Lung microvascular endothelial cell (primary cell): ENCODE measurements at places on chromosomes 4 and X. TPM values are rescaled to one million over a fixed set of nuclear protein-coding genes. Genes with fewer than 3 reads are reported as not detected.

The XKRX gene
- total RNA-seq, result under 0.01 TPM in 2 replicates

DNA sequence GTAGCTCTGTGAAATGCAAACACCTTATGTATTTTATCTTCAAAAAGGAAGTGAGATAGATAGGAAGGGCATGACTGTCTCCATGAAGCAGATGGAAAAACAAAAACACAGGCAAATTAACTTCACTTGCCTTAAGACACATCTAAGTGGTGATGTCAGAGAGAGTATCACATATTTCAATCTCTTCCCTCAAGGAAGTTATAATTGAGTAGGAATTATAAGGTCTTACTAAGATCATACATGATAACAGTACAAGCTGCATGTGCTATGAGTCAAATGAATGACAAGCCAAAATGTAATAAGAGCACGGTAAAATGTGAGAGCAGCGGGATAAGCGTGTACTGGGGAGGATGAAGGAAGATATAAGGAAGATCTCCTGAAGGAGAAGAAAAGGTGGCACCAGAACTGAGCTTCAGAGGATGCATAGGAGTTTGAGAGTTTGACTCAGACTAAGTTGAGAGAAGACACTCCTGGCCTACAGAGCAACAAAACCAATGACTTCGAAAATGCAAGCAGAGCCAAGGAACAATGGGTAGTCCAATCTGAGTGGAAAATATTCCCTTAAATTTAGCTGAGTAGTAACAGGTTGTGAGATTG is 43.3 kb upstream of the GALNT7 start:
- peak; percentile 22 for DNase-seq

The NSUN7 gene
- not detected in 2 replicates for total RNA-seq

The HHIP gene
- 59.1 and 154 TPM in 2 replicates for total RNA-seq

The SRPX2 gene
- 8.1 and 8.3 TPM in 2 replicates for total RNA-seq

The RPL9 gene
- total RNA-seq, result 2,228 and 2,588 TPM in 2 replicates

GRCh38 chrX:55546956-55547355 is 57.3 kb upstream of the USP51 start:
- peak; percentile 76 for DNase-seq

The MAGEA2B gene
- total RNA-seq, result not detected in 2 replicates

DNA sequence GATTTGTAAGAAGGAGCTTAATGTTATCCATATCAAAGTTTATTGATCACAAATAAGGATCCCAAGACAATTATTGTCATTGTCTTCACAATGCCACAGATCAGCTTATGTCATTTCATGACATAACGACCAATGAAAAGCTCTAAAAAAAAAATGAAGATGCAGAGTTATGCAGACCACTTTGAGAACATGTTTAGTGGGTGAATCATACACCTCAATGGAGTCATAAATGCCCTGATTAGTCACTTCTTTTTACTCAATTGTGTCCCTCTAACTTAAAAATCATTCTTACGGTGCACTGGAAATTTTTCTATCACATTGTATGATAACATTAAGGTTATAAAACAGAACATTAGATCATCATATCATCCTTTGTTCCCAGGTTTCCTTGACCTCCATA is 87.6 kb upstream of the GABRG1 start:
- DNase-seq, result no peak

- DNase-seq, result no peak
These were observed 140.5 kb downstream of the PACRGL start for GRCh38 chr4:20840648-20841190.

DNA sequence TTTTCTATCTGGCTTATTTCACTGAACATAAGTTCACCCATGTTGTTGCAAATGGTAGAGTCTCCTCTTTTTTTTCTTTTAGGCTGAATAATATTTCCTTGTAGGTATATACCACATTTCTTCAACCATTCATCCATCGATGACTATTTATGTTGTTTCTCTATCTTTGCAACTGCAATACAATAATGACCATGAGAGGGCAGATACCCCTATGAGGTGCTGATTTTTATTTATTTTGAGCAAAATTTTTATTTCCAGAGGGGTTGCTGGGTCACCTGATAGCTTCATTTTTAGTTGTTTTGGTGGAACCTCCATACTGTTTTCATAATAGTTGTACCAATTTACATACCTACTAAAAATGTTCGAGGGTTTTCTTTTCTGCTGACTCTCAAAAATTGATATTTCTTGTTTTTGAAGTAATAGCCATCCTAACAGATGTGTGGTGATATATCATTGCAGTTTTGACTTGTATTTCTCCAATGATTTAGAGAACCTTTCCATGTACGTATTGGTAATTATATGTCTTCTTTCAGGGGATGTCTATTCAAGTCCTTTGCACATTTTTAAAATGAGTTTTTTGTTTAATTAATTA is 1697.0 kb downstream of the PCDH7 start:
- no peak for DNase-seq

The PRPS2 gene
- 9.9 and 12.6 TPM in 2 replicates for total RNA-seq

DNA sequence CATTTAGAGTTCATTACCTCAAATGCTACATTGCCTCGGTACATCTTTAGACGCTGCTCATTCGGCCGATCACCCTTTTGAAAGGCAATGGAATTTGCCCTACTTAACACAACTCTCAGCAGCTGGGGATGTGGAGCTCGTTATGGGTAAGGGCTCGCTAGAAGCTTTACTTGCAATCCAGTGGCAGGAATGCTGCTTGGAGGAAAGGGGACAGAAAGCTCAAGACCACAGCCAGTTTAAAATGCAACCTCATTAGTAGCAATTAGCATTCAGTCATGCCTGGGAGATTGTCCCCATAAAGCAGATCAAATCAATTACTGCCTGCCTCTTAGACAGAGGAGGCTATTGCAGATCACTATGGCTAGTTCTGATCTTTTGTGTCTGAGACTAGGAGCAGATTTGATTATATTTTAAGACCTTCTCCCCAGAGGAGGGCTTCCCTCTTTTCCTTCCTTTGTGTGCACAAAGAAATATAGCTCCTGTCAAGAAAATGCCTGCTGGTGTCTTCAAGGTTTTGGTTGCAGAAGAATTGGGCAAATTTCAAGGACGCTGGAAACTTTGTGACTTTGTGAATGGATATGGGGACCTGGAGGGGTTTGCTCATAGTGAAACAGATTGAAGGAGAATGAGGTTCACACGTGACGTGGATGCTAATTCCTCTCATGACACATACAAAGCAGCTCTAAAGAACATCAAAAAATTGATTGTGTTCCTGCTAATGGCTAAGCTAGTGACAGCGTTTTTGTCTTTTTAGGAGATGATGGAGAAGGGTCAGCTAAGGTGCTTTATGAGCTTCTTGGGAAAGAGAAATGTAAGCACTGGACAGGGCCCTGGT is 237.5 kb upstream of the GLRA2 start:
- no peak for DNase-seq

DNA sequence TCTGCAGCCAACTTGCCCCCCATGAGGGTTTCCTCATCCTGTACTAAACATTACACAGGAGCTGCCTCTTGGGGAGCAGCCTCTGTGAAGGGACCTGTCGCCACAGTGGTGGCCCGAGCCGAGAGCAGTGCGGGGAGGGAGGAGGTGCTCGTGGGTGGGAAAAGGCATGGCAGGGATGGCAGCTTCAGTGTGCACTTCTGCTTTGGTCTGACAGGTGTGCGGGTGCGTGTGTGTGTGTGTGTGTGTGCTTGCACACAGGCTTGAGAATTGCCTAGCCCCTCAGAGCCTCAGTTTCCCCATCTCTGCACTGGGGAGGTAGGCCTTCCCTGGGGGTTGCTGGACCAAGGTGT is 3.9 kb downstream of the SH3TC1 start:
- no peak for DNase-seq

The PRKG2 gene
- not detected in 2 replicates for total RNA-seq

The TAF7L gene
- under 0.01 TPM in 1 of 2 replicates, not detected in the other for total RNA-seq

The UNC5C gene
- total RNA-seq, result under 0.01 TPM in 2 replicates

DNA sequence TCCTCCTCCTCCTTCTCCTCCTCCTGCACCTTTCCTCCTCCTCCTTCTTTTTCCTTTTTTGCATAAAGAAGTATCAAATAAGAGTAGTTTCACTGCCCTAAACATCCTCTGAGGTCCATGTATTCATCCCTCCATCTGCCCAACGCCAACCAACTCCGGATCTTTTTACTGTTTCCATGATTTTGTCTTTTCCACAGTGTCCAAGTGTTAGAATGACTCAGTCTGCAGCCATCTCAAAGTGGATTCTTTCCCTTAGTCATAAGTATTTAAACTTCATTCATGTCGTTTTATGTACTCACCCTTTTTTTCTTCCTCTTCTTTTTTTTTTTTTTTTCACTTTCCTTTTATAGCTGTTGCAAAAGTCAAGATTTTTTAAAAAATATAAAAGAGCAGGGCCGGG is 12.9 kb downstream of the CSF2RA start:
- DNase-seq, result no peak

The PROM1 gene
- under 0.01 TPM in 1 of 2 replicates, not detected in the other for total RNA-seq

The CSAG2 gene
- not detected in 2 replicates for total RNA-seq

DNA sequence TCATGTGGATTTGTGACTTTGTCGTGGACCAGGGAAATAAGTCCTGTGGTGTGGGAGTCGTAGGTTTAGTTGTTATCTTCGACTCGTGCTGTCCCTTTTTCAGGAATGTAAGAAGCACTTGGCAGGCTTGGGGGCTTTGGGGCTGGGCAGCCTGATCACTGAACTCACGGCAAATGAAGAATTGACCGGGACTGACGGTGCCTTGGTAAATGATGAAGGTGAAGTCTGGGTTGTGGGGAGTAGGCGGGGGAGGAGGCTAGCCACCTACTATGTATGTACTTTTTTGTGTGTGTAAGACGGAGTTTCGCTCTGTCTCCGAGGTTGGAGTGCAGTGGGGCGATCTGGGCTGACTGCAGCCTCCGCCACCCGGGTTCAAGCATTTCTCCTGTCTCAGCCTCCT is 1.2 kb downstream of the TAF1 start:
- DNase-seq, result peak; percentile 10

DNA sequence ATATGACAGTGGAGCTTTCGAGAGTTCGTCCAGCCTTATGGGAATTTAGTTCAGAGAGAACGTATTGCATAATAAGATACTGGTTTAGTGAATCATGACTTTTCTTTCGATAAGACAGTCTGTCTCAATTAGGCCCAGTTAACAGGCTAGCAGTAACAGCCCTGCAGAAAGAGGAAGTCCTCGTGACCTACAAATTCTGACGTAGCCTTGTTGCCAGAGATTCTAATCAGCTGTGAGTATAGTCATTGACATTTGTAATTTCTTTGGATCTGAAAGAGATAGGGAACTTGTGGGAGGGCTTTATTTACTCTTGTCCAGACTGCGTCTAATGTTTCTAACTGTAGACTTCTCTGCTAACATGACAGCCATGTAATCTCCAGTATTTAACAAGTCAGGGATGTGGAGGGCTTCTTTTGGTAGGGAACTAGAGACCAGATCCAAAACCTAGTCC is 15.8 kb downstream of the ART3 start:
- peak; percentile 88 for DNase-seq

DNA sequence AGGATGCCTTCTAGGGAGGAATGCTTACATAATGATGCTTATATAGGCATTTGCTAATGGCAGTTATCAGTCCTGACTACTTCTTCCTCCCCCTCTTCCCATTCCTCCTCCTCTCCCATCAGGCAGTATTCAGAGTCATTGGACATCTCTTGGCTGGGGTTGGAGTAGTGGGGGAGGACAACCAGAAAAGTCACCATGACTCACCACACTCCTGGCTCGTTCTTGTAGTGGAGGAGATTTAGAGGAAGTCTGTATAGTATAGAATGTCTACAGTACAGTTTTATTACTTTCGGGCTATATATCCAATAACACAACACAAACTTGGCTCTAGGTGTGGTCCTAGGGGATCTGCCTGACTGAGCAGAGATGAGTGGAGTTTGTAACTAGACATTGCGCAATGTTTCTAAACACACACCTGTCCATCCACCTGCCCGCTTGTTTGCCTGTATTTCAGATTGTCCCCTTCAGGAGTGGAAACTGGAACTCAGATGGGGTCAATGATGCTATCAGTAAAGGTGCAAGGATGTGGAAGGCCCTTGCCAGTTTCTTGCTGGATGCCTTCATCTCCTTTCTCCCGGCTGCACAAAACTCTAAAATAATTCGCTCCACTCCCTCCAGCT is 27.9 kb upstream of the KIAA1210 start:
- DNase-seq, result peak; percentile 14

The BEX1 gene
- total RNA-seq, result 0.22 TPM in 1 of 2 replicates, not detected in the other

GRCh38 chr4:18435781-18436180 is 414.2 kb upstream of the LCORL start:
- DNase-seq, result no peak

DNA sequence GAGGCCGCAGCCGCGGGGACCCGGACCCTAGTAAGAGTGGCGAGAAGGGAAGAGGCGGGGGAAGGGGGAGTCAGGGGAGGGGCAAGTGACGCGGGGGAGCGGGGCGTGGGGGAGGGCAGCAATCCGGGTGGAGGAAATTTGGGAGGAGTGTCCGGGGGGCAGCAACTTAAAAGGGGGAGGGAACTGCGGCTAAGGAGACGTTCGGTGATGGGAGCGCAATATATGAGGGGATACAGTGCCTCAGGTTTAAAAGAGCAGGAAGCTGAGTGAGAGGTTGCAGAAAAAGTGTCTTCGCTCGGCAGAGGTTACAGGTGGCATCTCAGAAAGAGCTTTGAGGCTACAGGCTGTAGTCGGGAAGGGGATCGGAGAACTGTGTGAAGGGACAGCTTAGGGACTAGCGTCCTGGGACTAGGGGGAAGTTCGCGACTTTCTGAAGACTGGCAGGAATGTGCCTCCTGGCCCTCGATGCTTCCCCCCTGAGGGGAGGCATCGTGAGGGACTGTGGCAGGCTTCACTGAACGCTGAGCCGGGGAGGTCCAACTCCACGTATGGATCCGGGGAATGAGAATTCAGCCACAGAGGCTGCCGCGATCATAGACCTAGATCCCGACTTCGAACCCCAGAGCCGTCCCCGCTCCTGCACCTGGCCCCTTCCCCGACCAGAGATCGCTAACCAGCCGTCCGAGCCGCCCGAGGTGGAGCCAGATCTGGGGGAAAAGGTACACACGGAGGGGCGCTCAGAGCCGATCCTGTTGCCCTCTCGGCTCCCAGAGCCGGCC is 519 bp downstream of the FOXO4 start:
- DNase-seq, result no peak
